ENCODE measurements at places on chromosomes 16 and 17.

GRCh38 chr17:45314741-45315647 lies 1.8 kb downstream of the MAP3K14 start:
- no peak for DNase-seq

- no peak for DNase-seq
These were observed 17.8 kb downstream of the EIF4A3 start for GRCh38 chr17:80129006-80129565.

DNA sequence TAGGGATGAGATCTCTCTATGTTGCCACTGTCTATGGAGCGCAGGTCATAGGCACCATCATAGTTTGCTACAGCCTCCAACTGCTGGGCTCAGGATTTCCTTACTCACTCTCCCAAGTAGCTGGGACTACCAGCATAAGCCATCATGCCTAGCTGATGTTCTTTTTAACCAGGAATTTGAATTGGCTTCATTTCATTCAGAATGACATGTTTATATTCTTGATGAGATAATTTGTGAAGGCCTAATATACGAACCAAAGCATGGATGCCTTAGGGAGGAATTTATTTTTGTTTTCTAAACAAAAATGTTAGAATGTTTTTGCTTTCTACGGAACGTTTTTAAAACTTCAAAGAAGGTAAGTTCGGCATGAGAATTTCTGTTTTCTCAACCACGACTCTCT lies 71.6 kb downstream of the HS3ST3B1 start:
- no peak for DNase-seq

DNA sequence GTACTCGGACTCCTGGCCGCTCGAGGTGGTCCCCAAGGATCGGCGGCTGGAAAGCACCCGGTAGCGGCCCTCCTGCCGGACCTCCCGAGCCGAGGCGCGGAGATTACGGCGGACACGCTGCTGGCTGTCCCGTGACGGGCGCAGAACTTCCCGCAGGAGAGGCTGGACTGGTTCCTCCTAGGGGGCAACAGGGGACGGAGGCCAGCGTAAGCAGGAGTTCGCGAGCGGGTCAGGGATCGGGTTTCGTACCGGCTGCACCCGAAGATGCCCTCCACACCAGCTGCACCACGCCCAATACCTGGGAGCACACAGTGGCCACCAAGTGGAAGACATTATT lies 341 bp downstream of the SLC7A6OS start:
- DNase-seq: peak; percentile 61

- DNase-seq: peak; percentile 16
These were observed 20.4 kb downstream of the ADGRG5 start for GRCh38 chr16:57562669-57563486.

- peak; percentile 83 for DNase-seq
These were observed 38.2 kb upstream of the CCDC182 start for GRCh38 chr17:57783338-57783742.

DNA sequence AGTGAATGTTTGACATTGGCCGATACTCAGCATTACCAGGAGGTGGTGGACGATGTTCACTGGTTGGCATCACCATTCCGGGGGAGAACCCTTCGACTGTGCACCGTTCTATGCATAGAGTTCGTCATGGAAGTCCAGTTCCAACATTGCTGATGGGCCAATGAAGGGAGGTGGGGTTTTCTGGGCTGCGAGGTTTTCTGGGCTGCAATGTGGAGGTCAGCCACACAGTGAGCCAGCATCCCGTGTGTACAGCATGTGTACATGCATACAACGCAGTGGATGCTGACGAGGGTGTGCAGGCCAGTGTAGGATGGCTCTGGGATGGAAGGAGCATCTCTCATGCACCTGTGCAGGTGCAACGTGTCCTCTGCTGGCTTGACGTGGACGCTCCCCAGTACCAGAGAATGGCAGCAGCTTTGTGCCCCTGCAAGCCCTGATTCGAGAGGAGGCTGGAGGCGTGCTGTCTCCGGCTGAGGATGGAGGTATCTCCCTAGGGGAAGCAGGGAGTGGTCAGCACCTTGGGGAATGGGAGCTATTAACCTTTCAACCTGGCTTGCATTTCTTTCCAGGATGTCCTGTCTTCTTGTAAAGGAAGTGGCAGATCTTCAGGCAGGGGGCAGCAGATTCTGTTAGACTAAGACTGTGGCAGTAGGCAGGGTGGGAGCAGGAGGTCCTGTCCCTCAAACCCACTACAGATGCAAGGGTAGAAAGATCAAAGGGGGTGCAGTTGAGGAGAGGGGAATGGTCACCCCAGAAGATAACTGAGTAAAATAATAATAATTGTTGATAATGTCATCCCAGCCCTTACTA lies 98.2 kb downstream of the CYLD start:
- no peak for DNase-seq

All from AG20443 (cell line).